Cardiac septum (tissue), 1 donor: ENCODE measurements at places on chromosomes 7 and 10. TPM values are rescaled to one million over a fixed set of nuclear protein-coding genes. Genes with fewer than 3 reads are reported as not detected.

The RPEL1 gene
- total RNA-seq, result not detected

GRCh38 chr10:121340271-121340831, 257.9 kb downstream of the FGFR2 start:
- DNase-seq, result no peak

- DNase-seq, result no peak
These were observed 409.4 kb downstream of the GRM8 start for GRCh38 chr7:126843336-126843735.

- DNase-seq, result no peak
These were observed 93.7 kb downstream of the WDFY4 start for GRCh38 chr10:48778193-48778857.
